Endothelial cell of umbilical vein (primary cell): ENCODE measurements at places on chromosomes 2 and 18. TPM values are rescaled to one million over a fixed set of nuclear protein-coding genes. Genes with fewer than 3 reads are reported as not detected.

Gene KCNG2
- total RNA-seq, result not detected in 2 replicates

Gene ANKRD23
- 2.4 and 3.6 TPM in 2 replicates for total RNA-seq

Gene DSC1
- not detected in 2 replicates for total RNA-seq

Gene PRKAG3
- total RNA-seq, result not detected in 2 replicates

Gene HOXD8
- 14.9 and 15.6 TPM in 2 replicates for total RNA-seq

Gene RNF152
- 24.0 and 27.5 TPM in 2 replicates for total RNA-seq

Gene GLI2
- 0.13 and 0.51 TPM in 2 replicates for total RNA-seq

Gene ANKRD30BL
- not detected in 2 replicates for total RNA-seq

Gene CCDC93
- total RNA-seq, result 29.3 and 35.1 TPM in 2 replicates

Gene ADD2
- total RNA-seq, result not detected in 2 replicates

DNA sequence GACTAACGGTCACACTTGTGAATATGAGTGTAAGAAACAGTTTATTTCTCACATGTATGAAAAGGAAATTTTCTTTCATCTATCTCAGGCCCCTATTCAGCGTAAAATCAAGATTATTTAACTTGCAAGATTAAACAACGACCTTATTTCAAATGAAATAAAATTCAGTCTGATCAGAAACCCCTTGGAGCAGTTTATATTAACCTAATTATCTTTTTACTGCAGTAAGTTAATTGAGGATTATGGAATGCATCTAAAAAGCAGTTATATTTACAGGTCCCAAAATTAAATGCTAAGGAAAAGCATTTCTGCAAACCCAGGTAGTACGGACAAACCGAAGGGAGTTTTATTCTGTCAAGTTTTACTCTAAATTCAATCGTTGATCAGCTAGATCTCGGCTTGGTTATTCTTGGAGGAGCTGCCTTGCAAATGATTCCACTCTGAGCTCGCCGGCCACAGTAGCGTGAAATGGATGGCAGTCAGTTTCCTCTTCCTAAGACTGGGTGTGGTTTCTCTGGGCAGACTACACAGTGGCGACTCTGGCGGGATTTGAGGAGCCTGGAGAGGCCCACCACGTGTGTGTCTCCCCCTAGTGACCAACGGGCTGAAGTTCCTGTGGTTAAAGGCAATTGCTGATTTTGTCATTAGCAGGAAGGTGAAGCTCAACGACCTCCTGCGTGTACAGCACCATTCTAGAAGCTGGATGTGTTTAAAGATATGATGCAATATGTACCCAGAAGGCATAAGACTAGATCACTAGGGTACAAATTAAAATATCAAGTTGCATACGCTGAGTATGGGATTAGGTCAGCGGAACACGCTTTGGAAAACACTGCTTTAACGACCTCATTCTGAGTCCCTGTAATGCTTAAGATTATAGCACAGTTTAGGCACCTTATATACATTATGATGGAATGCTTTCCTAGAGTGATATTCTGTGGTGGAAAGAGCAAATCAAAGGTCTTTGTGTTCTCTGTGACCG, 36.4 kb downstream of the PRKRA start:
- peak; percentile 94 for DNase-seq

DNA sequence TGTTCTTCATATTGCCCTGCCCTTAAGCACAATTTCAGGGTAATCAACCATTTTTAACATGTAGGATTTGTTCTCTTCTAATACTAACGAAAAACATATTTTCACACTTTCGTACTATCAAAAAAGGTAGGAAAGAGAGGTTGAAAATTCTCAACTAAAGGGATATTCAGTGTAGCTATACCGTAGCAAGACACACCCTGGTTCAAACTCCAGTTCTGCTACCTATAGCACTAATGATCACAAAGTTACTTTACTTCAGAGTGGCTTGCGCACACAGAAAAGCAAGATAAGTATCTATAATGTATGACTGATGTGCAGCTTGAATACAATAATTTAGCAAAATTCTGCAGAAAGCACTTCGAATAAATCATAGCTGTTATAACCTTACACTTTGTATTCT, 125.8 kb upstream of the CD226 start:
- no peak for DNase-seq

DNA sequence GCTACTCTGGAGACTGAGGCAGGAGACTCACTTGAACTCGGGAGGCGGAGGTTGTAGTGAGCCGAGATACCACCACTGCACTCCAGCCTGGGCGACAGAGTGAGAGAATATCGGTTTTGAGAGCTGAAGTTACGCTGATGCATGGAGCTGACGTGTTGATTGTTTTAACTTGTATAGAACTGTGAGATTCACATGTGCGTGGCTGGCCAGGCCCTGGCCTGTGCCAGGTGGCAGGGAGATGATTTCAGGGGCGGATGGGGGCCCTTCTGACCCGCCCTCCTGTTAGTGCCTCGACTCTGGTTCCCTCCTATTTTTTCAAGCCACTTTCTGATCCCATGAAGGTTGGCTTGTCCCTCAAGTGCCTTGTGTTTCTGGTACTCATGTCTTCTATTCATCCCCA, 25.7 kb downstream of the GATA6 start:
- DNase-seq, result no peak

- no peak for DNase-seq
These were observed 344 bp upstream of the MRPL33 start for GRCh38 chr2:27771202-27771547.

- DNase-seq, result no peak
These were observed 645.3 kb downstream of the STK39 start for GRCh38 chr2:167602122-167602521.

DNA sequence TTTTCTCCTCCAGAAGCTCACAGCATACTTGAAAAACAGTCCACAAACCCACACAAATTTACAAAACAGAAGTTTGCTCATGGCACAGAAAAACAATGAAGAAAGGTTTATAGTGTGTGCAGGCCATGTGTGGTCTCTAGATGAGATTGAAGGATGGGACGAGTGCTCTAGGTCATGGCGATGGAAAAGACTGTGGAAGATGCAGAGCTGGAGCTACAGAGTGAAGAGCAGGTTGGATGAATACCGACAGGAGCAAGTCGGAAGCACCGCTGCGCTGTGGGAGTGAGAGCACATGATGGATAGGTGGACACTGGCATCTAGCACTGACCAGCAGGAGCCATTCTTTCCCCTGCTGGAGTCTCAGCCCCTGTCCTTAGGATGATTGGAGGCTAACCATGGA, 534.7 kb upstream of the RAB6C start:
- DNase-seq, result no peak

DNA sequence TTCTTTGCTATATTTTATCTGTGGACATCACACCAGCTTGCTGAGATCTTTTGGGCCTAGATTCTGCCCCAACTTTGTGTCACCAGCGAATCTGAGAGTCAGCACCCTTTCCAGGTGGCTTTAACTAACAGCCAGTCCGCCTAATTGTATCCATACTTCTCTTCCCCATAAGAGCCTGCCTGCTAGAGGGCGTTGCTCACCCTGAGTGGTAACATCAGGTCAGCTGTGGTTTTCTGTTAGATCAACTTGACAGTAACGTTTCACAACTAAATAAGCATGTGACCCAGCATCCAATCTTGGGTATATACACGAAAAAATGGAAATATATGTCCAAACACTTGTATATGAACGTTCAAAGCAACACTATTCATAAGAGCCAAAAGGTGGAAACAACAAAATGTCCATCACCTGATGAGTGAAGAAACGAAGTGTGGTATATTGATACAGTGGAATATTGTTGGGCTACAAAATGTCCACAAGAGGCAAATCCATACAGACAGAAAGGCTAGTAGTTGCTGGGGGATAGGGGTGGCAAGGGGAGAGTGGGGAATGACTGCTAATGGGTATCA, 24.9 kb downstream of the EFHD1 start:
- no peak for DNase-seq

DNA sequence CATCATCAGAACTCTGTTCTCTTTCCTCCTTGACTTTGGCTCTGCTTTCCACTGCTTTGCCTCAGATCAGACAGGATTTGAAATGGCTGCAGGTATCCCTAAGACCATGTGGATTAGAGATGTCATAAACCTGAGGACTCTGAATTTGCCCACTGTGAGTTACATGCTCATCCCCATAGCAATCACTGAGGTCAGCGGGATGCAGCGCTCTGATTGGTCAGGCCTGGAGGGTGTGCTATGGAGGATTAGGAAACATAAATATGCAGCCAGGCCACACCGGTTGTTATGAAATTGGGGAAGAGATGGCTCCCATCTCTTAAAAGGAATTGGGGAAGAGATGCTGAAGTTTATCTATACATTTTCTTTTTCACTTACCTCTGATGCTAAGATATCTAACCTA, 73.7 kb upstream of the DNAJC10 start:
- DNase-seq, result peak; percentile 56

- no peak for DNase-seq
These were observed 1778.9 kb upstream of the CELF4 start for GRCh38 chr18:39344487-39344886.

DNA sequence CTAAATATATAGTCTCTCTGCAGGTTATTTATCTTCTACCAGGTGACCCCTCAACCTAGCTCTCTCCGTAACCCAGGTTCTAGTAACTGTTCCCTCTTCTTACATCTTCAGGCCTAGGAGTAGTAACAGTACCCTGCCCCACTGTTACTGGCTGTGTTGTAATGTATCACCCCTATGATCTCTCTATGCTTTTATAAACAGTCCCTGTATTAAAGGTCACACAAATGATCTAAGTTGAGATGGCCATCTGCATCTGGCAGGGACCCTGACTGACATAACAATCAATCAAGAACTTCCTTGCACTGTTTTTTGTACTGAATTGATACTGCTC, 219.7 kb upstream of the STK17B start:
- no peak for DNase-seq

DNA sequence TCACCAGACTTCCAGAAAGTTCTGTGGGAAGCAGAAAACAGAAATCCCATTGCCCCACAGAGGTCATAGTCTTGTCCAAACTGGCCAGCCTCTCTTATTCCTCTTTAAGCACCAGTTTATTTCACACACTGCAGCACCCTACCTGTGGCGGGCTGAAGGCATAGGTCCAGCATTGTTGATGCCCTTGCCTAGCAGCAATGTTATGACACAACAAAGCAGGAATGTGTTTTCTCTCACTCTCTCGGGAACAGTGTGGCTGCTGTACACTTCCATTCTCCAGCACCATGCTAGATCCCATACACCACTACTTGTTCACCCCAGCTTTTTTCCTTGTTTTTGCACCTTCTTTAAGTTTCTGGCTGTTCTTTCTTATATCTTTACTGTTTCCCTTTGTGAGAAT, 181.6 kb downstream of the DNAH6 start:
- no peak for DNase-seq

DNA sequence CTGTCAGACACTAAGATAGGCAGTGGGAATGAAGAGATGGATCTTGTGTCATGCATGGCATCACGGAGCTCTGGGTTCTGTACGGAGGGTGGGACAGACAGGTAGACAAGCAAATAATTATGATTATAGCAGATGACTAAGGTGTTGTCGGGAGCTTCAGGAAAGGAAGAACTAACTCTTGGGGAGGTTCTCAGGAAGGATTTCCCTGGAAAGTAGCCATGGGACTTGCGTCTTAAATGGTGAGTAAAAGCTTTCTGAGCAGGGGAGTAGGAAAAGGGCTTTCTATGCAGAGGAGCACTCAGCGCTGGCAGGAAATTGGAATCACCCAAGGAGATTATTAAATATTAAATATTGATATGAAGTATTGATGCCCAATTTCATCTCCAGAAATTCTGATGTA, 35.5 kb downstream of the ATOH8 start:
- DNase-seq, result no peak

DNA sequence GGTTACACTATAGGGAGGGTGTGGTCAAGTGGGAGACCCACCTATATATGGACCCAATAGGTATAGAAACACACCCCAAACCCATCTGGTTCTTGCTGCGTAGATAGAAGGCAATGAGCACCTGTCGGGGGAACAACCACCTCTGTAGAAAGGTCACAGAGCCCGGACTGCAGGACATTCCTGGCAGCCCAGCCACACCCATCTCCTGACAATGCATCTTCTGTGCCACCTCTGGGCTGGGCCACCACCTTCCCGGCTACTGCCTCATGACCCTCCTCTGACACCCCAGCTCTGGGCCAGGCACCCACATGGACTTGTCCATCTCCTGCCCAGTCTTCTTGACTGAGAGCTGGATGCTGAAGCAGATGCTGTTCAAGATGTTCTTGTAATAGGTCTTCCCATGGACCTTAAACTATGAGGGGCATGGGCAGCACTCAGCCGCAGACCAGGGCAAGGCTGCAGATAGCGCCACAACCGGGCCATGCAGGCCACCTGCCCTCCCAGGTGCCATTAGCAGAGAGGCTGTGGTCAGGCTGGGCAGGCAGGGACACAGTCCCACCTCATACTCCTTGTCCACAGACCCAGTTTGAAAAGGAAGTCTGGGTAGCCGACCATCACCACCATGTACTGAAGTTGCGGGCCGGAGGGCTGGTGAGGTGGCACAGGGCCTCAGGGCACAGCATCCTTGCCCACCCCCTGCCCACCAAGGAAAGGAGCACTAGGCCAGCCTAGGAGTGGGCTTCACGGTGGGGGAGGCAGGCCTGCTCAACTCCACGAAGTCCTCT, 9.3 kb downstream of the ALPG start:
- DNase-seq, result no peak

- no peak for DNase-seq
These were observed 61.3 kb downstream of the NABP1 start for GRCh38 chr2:191739194-191739593.

- no peak for DNase-seq
These were observed 34.6 kb upstream of the IL1B start for GRCh38 chr2:112870841-112871835.

DNA sequence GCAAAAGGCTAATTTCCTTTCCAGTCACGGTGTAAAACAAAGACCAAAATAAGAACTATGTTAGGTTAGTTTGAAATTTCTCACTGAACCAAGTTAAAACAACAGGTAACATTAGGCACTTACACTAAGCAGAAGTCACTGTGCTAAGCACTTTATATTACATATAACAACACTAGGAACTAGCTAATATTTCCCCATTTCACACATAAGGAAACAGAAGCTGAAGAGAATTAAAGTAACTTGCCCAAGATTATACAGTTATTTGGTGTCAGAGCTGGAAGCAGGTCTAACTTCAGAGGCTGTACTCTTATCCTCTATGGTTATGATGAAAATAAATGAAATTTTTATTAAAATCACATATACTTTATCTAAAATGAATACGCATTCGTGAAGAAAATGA, 5.9 kb downstream of the ITSN2 start:
- no peak for DNase-seq

DNA sequence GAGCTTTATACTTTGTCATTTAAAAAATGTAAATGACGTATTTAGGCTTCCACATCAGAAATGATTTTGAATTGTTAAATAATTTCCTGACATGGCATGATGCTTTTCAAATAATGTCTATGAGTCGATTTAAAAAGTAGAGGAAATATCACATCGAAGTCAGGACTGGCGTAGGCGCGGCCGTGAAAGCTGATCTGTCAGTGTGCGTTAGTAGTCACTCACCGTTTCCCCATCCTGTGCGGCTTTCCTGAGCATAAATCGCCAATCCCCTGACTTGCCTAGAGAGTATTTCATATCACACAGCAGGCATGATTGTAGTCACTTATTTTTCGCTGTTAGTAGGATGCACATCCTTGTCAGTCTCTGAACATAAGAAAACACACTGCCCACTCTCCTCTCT, 843.1 kb downstream of the SOCS6 start:
- no peak for DNase-seq

DNA sequence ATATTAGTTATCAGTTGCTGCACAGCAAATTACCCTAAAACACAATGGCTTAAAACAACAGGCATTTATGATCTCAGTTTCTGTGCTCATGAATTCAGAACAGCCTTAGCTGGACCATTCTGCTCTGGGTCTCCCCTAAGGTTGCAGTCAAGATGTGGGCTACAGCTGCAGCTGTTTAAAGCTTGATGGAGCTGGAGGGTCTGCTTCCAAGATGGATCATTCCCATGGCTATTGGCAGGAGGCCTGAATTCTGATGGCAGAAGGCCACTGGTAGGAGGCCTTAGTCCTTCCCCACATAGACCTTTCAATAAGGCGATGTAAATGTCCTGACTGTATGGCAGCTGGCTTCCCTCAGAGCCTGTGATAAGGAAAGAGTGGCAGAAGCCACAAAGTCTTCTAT, 118.6 kb upstream of the SERPINE2 start:
- no peak for DNase-seq
